CD4-positive, alpha-beta T cell treated with Interleukin-4 for 1 hour (primary cell): ENCODE measurements at places on chromosomes 13 and 19.

DNA sequence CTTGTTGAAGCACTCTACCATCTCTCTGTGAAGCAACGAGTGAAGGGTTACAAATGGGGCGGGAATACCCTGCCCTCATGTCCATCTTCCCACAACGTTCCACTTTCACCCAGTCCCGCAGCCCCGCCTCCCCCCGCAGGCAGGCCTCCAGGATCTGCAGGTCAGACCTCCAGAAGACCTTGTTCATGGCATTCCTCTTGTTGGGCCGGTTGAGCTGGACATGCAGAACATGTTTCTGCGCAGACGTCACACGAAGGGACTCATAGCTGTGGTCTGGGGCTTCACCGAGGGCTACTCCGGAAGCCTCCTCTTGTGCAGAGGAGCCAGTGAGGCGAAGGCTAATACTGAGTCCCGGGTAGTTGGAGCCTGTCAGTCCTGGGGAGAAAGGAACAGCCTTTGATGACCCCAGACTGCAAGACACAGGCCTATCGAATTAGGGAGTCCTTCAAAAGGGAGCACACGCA lies 420 bp downstream of the ECH1 start:
- DNase-seq = peak; percentile 38

DNA sequence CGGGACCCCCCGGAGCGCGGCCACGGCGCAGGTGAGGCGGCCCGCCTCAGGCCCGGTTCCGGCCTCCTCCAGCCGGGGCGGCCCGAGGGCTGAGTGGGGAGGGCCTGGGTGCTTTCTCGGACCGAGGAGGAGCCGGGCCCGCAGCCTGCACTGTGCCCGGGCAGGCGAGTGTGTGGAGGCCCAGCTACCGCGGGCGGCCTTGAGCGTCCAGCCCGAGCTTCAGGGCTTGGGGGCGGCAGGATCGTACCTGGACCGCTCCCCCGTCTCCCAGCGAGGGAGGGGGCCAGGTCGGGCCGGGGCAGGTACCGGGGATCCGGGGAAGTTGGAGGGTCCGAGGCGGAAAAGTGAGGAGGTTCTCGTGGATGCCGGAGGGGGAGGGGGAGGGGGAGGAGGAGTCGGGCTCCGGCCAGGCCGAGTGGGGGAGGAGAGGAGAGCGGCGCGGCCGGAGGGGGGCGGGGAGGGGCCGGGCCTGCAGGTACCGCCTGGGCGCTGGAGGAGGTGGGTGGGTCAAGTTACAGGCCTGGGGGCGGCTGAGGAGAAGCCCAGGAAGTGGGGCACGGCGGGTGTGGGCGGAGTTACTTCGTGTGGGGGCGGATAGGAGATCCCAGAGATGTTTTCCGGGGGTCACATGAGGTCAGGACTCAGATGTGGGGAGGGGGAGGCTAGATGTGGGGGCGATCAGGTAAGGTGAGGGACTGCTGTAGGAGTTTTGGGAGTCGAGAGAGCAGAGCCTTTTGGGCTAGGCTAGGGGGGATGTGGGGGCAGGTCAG lies 545 bp downstream of the NACC1 start:
- no peak for DNase-seq

DNA sequence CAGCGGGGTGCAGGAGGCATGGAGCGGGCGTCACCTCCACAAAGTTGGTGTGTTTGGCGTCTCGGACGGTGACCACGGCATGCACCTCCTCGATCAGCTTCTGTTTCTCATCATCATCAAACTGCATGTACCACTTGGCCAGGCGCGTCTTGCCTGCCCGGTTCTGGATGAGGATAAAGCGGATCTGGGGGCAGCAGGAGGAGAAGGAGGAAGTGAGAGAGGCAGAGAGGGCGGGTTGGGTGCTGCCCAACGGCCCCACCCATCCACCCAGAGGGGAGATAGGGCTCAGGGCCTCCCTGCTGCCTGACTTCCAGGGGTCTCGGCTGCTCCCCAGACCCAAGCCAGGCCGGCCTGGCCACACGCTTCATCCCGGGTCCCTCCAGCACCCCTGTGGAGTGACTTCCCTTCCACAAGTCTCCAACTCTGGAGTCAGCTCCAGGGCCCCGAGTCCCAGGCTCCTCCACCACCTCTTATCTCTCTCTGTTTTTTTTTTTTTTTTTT lies 4.6 kb downstream of the AP2S1 start:
- DNase-seq = no peak

- DNase-seq = no peak
These were observed 52.5 kb upstream of the SHKBP1 start for GRCh38 chr19:40524133-40524549.

DNA sequence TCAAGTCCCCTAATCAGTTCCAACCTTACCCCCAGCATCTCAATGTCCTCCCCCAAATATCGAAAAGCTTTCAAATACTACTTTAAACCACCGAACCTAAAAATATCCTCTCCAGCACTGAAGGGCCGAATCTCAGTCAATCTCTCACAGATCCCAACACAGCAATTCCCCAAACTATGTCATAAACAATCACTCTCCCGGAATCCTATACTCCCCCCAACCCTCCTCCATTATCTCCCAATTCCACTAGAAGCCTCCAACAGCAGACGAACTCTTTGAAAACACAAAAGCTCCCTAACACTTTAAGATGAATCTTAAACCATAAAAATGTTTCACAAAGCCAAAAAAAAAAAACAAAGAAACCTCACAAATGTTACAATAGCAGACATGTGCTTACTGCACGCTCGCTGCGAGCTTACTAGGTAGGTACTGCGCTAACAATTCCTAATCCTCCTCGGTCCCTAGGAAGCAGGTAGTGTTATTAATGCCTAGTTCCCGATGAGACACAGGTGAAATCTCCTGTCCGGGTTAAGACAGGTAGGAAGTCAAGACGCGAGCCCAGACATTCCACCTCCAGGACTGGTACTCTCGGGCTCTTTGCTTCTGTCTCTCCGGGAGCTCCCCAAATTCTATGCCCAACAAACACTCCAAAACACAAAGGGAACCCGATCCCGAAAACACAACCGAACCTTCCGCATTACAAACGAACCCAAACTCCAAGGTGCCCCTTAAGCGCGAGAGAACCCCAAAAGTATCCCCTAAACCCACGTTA lies 14.2 kb downstream of the FBXO46 start:
- DNase-seq = no peak

DNA sequence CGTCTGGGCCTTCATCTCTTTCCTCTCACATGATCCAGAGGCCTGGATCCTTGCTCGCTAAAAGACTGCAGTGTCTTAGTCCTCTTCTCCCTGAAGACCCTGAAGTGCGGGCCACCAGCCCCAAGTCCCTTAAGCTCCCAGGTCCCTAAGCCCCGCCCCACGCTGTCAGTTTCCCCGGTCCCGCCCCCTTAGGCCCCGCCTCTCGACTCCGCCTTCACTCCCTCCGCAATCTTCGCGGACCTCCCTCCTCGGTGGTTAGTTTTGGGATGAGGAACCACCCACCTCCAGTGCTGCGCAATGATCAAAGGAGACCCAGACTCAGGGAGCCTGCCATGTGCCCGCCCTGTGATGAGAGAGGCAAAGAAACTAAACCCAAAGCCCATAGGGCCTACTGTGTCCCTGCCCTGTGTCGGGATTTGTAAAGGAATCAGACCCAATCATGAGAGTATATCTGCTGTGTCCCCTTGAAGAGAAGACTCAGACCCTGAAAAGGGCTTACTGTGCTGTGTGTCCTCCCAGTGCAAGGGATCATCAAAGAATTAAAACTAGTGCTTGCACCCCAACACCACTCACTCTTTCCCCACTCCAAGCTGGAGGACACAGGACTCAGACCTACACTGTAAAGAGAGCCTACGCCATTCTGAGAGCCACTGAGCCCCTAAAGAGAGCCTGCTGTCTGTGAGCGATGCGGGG lies 3.0 kb upstream of the COX6B1 start:
- peak; percentile 69 for DNase-seq

GRCh38 chr19:30587869-30588268 lies 215.7 kb downstream of the ZNF536 start:
- DNase-seq = no peak

DNA sequence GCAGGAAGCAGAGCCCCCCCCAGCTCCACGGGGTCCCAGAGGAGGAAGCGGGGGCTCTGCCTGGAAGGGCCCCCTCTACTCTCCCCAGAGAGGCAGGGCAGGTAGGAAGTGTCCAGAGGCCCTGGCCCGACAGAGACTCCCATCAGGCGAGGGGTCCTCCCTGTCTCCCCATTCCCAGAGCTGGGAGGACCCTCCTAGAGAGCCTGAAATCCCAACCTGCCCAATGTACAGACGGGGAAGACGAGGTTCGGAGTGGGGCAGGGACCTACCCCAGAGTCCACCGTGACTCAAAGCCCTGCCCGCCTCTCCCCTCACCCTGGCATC lies 1.1 kb downstream of the TLE2 start:
- no peak for DNase-seq

GRCh38 chr13:113603116-113603710 lies 18.7 kb downstream of the TFDP1 start:
- no peak for DNase-seq

DNA sequence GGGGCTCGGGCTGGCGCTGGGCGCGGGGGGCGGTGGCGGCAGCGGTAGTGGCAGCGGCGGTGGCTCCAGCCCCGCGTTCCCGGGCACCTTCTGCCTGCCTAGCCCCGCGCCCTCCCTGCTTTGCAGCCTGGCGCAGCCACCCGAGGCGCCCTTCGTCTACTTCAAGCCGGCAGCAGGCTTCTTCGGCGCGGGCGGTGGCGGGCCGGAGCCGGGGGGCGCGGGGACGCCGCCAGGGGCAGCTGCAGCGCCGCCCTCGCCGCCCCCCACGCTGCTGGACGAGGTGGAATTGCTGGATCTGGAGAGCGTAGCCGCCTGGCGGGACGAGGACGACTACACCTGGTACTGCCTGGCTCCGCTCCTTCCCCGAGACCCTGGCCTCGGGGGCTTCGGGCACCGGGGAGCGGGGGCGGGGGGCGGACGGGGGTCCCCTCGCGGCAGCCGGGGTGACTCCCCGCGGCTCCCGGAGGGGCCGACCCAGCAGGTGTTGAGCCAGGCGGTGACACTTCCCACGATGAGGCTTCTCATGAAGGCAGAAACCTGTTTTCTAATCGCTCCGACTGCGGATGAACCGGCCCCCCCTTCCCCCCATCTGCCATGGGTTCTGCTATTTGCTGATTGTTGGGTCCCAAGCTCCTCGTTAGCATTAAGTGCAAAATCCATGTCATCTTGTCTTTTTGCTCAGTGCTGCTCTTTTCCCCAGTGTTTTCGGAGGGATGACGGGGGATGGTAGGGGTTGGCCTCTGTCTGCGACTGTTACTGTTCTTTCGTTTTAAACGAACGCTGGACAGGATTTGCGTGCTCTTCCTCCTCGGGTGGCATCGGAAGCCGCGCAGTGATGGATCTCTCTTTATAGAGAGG lies 943 bp downstream of the SLAIN1 start:
- peak; percentile 39 for DNase-seq

DNA sequence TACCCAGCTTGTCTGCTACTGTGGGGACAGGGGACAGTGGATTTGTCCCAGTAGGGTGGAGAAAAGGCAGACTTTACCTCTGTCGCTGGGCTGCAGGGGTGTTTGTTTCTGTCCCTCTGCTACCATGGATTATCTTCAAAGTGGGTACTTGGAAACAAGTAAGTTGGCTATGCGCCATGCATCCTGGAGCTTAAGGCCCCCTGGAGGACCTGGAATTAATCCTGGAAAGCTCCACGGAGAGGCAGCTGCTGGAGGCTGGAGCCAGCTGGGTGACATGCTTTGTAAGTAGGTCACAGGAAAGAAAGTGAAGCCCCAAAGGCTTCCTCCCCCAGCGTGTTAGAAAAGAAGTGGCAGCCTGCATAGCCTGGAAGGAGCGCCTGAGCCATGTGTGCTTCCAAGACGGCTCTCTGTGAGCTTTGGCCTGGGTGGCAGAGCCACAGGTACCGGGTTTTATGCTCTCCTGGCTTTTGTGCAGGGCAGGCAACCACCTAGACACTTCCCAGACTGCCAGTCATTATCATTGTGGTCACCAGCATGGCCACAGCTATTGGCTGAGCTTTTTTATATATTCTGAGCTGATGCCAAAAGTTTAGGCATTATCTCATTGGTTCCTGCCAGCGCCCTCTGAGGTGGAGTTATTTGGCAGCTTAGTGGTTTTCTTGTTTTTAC lies 9.5 kb downstream of the B3GLCT start:
- peak; percentile 21 for DNase-seq

- DNase-seq = no peak
These were observed 315.8 kb upstream of the KLF12 start for GRCh38 chr13:74449811-74450524.

- no peak for DNase-seq
These were observed 418.3 kb downstream of the DIAPH3 start for GRCh38 chr13:59745392-59745788.

DNA sequence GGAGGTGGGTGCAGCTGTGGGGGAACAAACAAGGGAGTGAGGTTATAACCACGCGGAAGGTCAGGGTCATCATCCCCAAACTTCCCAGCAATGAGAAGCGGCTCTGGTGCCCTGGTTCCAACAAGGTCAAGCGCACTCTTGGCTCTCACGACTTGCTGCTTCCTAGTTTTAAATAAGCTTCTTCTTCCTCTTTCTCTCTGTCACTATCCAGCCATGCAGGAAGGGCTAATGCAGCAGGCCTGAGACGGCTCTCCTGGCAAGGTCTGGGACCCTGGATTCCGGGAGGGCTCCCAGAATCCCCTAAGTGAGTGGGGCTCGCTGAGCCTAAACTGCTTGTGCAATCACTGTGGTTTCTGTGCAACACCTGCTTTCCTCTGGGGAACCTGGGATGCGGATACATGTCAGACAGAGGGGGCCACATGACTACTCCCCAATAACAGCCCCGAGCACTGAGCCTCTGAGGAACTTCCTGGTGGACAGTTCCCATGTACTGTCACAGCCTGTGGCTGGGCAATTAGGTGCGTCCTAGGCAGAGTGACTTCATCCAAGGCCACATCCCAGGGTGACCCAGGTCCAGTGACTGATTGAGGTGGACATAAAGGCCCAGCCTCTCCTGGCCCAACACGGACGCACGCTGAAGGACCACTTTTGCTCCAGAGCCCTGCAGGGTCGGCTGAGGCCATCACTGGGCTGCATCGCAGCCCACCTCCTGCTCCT lies 24.2 kb downstream of the VRK3 start:
- no peak for DNase-seq

DNA sequence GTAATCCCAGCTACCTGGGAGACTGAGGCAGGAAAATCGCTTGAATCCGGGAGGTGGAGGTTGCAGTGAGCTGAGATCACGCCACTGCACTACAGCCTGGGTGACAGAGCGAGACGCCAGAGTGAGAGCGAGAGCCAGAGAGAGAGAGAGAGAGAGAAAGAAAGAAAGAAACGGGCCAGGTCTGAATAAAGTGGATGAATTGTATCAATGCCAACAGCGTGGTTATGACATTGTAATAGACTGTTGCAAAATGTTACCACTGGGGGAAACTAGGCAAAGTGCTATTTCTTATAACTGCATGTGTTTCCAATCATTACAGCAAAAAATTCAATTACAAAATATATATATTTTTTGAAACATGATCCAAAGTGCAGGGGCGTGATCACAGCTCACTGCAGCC lies 11.8 kb upstream of the BTBD2 start:
- DNase-seq = no peak

GRCh38 chr13:46104868-46105267 lies at the start of gene CPB2:
Gene CPB2 (minus strand): TSS chr13:46105033. CDS start chr13:46105009, 24 bp downstream.
- DNase-seq = no peak

DNA sequence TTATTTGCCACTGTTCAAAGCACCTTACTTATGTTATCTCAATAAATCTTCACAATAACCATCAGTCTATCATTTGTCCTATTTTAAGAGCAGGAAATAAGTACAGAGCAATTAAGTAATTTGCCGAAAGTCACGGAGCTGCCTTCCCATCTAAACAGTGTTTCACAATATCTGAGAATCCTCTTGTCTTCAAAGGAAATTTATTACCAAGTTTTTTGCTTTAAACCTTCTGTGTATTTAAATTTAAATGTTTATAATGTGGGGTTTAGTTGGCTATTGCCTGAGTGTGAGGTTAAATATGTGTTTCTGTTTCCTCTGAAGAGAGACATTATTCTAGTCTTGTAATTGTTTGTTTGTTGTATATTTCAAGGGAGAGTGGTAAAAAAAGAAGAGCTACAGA lies 633.1 kb downstream of the EFNB2 start:
- no peak for DNase-seq
